Stimulated activated CD4-positive, alpha-beta T cell treated with anti-CD3 and anti-CD28 coated beads, Interleukin-12 subunit alpha, Interleukin-12 subunit beta, amount 100 ng/mL, for 24 hours (primary cell): ENCODE measurements at places on chromosomes 7 and 10.

DNA sequence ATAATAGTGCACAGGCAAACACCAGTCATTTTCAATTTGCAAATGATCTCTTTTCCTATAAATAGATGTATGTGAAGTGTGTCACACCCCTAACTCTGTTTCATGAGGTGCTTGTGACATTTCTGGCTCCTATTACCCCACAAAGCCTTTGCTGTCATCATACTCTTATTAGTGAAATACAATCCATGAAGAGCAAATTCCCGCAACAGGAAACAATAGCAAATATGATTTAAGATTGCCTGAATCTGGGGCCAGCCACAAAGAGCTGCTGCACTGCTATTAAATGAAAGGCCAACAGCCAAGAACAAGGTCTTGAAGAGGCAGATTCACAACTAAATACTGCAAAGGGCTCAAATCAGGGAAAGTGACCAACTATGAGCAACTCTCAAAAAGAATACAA is 96.3 kb upstream of the CAV2 start:
- DNase-seq = no peak

GRCh38 chr10:31808258-31809218 is 120.1 kb downstream of the ARHGAP12 start:
- DNase-seq = no peak

- no peak for DNase-seq
These were observed 24.5 kb upstream of the FAM133B start for GRCh38 chr7:92614660-92615174.

DNA sequence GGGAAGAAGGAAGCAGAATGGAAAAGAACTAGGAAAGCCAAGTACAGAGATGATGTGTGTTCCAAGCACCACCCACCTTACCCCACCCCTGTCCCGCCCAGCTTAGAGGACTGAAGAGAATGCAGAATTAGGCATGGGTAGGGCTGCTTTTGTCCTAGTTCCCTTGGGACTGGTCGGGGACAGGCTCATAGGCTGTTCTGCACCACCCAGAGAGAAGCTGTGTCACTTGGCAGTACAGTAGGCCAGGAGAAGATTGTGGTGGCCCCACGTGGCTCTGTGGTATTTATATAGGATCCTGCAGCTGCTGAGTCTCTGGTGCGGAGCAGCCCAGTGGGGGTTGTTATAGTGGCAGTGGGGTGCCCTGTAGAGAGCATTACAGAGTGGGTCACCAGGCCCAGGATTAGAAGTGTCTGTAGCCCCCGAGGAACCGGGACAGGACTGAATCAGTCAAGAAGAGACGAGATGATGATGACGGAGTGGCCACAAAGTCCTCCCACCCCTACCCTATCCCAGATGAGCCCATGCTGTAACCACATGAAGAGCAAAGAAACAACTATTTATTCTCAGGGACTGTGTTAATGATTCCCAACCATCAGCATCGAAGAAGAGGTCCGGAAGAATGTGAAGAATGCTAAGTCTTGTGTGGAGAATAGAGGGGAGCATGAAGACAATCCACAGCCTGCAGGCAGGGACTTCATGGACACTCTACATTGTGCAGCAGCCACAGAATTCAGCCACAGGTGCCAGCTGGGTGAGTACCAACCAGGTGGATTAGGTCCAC is 88.9 kb downstream of the C1GALT1 start:
- no peak for DNase-seq

DNA sequence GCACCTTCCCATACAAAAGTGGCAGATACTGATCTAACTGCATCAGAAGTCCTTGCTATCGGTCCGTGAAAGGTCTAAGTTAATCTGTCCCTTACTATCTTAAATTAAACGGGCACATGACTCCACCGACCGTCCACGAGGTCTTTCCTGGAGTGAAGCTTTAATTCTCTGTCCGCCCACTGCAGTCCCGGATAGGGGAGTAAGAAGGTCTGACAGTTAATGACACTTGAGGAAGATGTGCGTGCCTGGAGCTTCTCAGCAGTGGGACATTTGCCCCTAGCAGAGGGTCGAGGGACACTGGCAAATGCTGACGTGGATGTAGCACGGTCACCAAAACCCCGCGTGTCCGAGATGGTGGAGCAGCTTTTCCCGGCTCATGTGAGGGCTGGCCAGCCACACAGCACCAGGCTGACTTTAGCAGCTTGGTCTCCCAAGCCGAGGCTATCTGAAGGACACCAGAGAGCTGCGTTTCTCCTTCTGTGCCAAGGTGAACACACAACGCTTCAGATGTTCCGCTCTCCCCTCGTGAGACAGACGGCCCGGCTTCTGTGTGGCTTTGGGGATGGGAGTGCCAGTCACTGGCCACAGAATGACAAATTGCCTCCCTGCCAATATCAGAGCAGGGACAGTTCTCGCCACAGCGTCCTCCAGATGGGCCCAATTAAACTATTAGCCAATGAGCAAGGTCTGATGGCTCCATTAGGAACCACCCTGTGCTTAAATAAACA is 86.6 kb downstream of the ADARB2 start:
- no peak for DNase-seq
